Fibroblast of lung (primary cell): ENCODE measurements at places on chromosomes 1 and 21. TPM values are rescaled to one million over a fixed set of nuclear protein-coding genes. Genes with fewer than 3 reads are reported as not detected.
A peak's percentile ranks its signal among the peaks of the same experiment; 100 is the strongest.

DNA sequence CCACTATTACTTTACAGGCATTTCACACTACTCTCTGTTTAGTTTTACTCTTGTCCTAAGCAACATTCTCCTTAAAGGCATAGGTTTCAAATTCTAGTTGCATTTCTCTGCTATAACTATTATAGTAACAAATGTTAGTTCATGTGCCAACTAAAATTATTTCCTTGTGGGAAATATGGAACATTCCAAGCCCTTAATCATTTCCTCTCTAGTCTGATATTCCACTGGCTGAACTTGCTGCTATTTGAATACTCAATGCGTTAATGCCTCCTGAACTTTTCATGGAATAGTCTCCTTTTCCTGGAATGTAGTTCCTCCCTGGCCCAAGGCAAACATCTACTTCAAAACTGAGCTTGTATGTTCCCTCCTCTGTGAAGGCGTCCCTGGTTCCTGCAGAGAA, 19.3 kb upstream of the TBX19 start:
- H3K27ac ChIP-seq = no peak overlapping the region
- peaks cover 2% of the 10 kb centered on the region for H3K4me1 ChIP-seq
- no peaks in the 10 kb centered on the region for H3K27me3 ChIP-seq
- H3K36me3 ChIP-seq = no peaks in the 10 kb centered on the region

DNA sequence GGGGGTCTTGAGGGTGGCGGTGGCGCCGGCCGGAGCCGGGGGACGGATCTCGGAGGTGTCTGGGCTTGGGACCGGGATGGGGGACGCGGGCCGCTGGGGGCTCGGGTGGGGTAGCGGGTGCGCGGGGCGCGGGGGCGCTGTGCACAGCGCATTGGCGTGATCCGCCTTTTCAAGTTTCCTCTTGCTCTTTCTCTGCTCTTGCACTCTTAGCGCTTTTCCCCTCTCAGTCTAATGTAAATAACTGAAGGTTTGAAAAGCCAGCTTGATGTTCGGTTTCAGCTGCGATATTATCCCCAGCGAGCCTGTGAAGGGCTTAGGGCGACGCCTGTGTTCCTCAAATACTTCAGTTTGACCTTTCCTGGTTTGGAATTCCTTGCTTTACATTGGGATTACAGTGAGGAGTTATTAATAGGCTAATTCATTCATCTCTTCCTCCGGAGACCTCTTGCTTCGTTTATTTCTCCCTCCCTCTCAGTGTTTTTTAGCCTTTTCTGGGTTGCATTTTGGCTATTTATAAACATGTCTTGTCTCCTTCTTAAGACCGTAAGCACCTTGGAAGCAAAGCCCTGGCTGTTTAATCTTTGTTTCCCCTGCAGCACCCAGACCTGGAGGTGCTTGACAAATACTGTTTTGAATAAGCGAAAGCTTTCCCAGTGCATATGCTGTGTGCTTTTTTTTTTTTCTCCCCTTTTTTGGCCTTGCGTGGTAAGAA, 693 bp downstream of the RAB4A start:
- H3K27me3 ChIP-seq = no peaks in the 10 kb centered on the region
- H3K36me3 ChIP-seq = no peaks in the 10 kb centered on the region
- H3K27ac ChIP-seq = peak overlapping the region; percentile 11
- peak overlapping the region; percentile 70 for H3K4me3 ChIP-seq
- peak; percentile 24 for DNase-seq
- H3K4me1 ChIP-seq = peaks cover 7% of the 10 kb centered on the region

DNA sequence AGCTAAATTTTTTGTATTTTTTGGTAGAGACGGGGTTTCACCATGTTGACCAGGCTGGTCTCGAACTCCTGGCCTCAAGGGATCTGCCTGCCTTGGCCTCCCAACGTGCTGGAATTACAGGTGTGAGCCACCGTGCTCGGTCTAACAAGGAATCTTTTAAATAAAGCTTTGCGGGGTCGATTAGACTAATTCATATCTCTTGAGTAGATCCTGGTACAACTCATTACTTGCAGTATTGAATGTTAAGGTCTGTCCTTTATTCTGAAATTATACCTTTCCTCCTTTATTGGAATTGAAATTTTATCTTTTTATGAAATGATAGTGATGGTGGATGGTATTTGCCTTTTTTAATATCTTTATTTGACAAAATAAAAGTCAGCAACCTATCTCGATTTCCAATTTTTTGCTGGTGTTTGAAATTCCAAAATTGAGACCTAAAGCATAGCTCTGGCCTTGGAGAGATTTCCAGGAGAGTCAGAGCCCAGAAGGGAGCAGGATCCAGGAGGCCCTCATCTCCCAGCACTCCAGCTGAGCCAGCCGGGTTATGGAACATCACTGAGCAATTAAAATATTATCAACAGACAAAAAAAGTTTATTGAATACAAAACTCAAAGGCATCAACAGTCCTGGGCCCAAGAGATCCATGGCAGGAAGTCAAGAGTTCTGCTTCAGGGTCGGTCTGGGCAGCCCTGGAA, 4.7 kb downstream of the S100A2 start:
- H3K36me3 ChIP-seq = no peaks in the 10 kb centered on the region
- no peaks in the 10 kb centered on the region for H3K27me3 ChIP-seq
- H3K27ac ChIP-seq = no peak overlapping the region
- H3K4me3 ChIP-seq = no peak overlapping the region

Gene RNU1-4
- under 0.01 and 3,997 TPM in 2 replicates for total RNA-seq

Gene TAL1
- under 0.01 TPM in 1 of 2 replicates, not detected in the other for total RNA-seq

Gene IL10
- not detected in 2 replicates for total RNA-seq

Gene NCF2
- total RNA-seq = 0.77 and 2.6 TPM in 2 replicates

GRCh38 chr1:168637350-168637991, 61.1 kb downstream of the XCL1 start:
- H3K36me3 ChIP-seq = no peaks in the 10 kb centered on the region
- no peak for DNase-seq
- H3K27me3 ChIP-seq = no peaks in the 10 kb centered on the region
- no peaks in the 10 kb centered on the region for H3K4me1 ChIP-seq
- H3K27ac ChIP-seq = no peak overlapping the region

GRCh38 chr1:62516600-62516999, 79.8 kb downstream of the USP1 start:
- H3K36me3 ChIP-seq = no peaks in the 10 kb centered on the region
- H3K27ac ChIP-seq = no peak overlapping the region
- H3K27me3 ChIP-seq = no peaks in the 10 kb centered on the region
- DNase-seq = no peak

Gene CELA3B
- not detected in 2 replicates for total RNA-seq

Gene PALMD
- 0.51 and 1.5 TPM in 2 replicates for total RNA-seq

- peak overlapping the region; percentile 83 for H3K27ac ChIP-seq
- no peaks in the 10 kb centered on the region for H3K27me3 ChIP-seq
- H3K4me3 ChIP-seq = no peak overlapping the region
- peaks cover 14% of the 10 kb centered on the region for H3K4me1 ChIP-seq
- DNase-seq = peak; percentile 83
Observed at GRCh38 chr1:59025898-59026426, 242.1 kb upstream of the JUN start.

DNA sequence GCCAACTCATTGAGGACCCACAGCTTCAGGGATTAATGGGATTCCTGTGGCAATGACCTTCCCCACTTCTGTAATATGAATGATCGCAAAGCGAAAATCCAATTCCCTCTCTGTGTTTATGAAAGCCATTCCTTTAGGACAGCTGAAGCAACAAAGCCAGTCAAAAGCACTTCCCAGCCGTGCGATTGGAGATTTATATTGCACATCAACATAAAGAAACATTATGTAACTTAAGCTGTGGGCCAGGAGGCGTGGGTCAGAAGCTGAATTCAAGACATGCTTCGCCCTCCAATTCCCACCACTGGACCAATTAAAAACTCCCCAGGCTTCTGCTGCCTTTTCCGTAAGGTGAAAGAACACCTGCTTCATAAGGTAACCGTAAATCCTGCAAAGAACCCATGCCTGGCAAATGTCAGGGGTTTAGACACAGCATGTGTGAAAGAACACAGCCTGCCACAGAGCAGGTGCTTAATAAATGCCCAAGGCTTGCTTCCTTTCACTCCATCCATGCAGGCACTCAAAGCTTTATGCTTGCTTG, 138.9 kb upstream of the SOD1 start:
- no peak overlapping the region for H3K27ac ChIP-seq
- H3K27me3 ChIP-seq = no peaks in the 10 kb centered on the region
- no peaks in the 10 kb centered on the region for H3K4me1 ChIP-seq
- peak; percentile 26 for DNase-seq

DNA sequence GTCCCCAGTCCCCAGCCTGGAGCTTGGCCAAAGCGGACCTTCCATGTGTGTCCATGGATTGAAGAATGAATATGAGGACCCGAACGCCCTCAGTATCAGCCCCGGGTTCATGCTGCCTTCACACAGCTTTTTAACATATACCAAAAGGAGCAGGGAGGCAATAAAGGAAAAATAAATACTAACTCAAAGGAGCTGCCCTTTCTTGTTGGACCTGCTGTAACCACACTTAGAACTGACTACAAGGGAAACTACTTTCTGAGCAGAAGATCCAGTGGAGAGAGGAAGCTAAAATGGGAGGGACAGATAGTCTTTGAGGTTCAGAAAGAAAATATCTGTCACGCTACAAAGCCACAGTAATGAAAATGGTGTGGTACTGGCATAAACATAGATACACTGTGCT, 48.6 kb downstream of the CNN3 start:
- no peak for DNase-seq
- no peak overlapping the region for H3K27ac ChIP-seq
- H3K36me3 ChIP-seq = no peaks in the 10 kb centered on the region
- no peaks in the 10 kb centered on the region for H3K27me3 ChIP-seq

- H3K4me3 ChIP-seq = no peak overlapping the region
- H3K27me3 ChIP-seq = no peaks in the 10 kb centered on the region
- peak overlapping the region; percentile 85 for H3K27ac ChIP-seq
- H3K36me3 ChIP-seq = no peaks in the 10 kb centered on the region
- peak; percentile 100 for DNase-seq
Observed at GRCh38 chr1:23196627-23197328, 20.5 kb downstream of the HTR1D start.

Gene SPRR5
- not detected in 2 replicates for total RNA-seq

Gene TSPEAR
- total RNA-seq = not detected in 2 replicates

GRCh38 chr1:213325482-213325881, 274.4 kb downstream of the RPS6KC1 start:
- no peak overlapping the region for H3K4me3 ChIP-seq
- no peak for DNase-seq
- H3K27ac ChIP-seq = no peak overlapping the region

DNA sequence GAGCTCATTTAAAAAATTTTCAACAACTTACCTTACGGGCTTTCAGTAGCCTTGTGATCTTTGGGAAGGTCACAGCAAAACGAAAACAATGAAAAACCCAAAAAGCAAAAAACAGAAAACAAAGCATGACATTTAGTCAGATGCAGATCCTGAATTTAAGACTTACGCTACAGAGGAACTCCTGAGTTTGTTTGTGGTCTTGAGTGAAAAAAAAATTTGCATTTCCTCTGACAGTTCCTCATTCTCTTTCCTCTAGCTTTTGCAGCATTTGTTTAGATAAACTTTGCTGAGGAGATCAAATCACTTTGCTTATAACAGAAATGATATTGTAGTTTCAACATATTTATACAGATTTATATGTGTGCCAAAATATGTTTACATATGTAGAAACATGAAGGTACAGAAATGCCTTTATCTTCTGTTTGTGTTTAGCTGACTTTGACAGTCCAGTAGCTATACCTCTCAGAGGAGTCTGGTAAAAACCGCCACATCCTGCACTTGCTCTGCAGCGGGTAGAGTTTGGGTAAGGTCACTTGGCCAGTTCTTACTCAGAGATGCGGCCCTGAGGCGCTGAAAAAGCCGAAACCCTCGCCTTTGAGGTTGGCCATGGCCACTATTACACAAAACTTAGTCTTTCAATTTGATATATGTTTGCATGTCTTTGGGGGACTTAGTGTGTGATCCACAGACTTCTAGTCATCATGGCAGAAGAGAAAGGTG, 142.5 kb downstream of the TNR start:
- no peak overlapping the region for H3K4me3 ChIP-seq
- no peak for DNase-seq
- H3K4me1 ChIP-seq = no peaks in the 10 kb centered on the region
- H3K27me3 ChIP-seq = no peaks in the 10 kb centered on the region
- H3K27ac ChIP-seq = no peak overlapping the region

Gene FCRL2
- not detected in 2 replicates for total RNA-seq

Gene CLCA4
- not detected in 2 replicates for total RNA-seq

Gene CSDE1
- total RNA-seq = 915 and 1,392 TPM in 2 replicates

- peaks cover 5% of the 10 kb centered on the region for H3K4me1 ChIP-seq
- no peak overlapping the region for H3K4me3 ChIP-seq
- DNase-seq = no peak
- no peaks in the 10 kb centered on the region for H3K27me3 ChIP-seq
- H3K27ac ChIP-seq = no peak overlapping the region
Observed at GRCh38 chr21:41660748-41661147, 106.1 kb downstream of the RIPK4 start.

DNA sequence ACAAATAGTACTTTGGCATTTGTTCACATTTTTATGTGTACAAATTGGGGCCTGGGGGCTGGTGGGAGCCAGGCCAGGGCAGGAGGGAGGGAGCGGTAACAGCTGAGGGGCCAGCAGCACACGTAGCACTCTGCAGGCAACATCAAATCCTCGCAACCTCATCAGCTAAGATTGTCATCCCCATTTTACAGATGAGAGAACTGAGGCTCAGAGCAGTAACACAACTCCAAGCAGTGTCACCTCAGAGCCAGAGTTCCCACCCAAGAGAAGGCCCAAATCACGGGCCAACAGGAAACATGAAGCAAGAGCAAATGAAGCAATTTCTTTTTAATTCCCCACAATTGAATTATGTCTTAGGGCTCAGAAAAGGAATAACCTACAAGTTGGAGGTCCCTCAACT, 14.1 kb downstream of the IFFO2 start:
- H3K36me3 ChIP-seq = peaks cover 3% of the 10 kb centered on the region
- H3K4me1 ChIP-seq = peaks cover 38% of the 10 kb centered on the region
- H3K27ac ChIP-seq = no peak overlapping the region
- no peak overlapping the region for H3K4me3 ChIP-seq
- DNase-seq = no peak
- no peaks in the 10 kb centered on the region for H3K27me3 ChIP-seq

GRCh38 chr1:216047811-216048572, 375.3 kb downstream of the USH2A start:
- no peaks in the 10 kb centered on the region for H3K36me3 ChIP-seq
- no peaks in the 10 kb centered on the region for H3K27me3 ChIP-seq
- no peak overlapping the region for H3K4me3 ChIP-seq
- peak; percentile 65 for DNase-seq
- no peak overlapping the region for H3K27ac ChIP-seq
- H3K4me1 ChIP-seq = no peaks in the 10 kb centered on the region

Gene SPATA46
- total RNA-seq = not detected in 2 replicates

GRCh38 chr1:185487936-185488335, 170.9 kb upstream of the IVNS1ABP start:
- no peaks in the 10 kb centered on the region for H3K36me3 ChIP-seq
- DNase-seq = no peak
- no peaks in the 10 kb centered on the region for H3K4me1 ChIP-seq
- H3K27ac ChIP-seq = no peak overlapping the region
- no peaks in the 10 kb centered on the region for H3K27me3 ChIP-seq
